CD4-positive, alpha-beta T cell treated with Interleukin-4 for 1 hour (primary cell): ENCODE measurements at places on chromosomes 7 and 10.
A peak's percentile ranks its signal among the peaks of the same experiment; 100 is the strongest.

GRCh38 chr10:52951824-52952223, 179.2 kb upstream of the MBL2 start:
- DNase-seq, result peak; percentile 28

DNA sequence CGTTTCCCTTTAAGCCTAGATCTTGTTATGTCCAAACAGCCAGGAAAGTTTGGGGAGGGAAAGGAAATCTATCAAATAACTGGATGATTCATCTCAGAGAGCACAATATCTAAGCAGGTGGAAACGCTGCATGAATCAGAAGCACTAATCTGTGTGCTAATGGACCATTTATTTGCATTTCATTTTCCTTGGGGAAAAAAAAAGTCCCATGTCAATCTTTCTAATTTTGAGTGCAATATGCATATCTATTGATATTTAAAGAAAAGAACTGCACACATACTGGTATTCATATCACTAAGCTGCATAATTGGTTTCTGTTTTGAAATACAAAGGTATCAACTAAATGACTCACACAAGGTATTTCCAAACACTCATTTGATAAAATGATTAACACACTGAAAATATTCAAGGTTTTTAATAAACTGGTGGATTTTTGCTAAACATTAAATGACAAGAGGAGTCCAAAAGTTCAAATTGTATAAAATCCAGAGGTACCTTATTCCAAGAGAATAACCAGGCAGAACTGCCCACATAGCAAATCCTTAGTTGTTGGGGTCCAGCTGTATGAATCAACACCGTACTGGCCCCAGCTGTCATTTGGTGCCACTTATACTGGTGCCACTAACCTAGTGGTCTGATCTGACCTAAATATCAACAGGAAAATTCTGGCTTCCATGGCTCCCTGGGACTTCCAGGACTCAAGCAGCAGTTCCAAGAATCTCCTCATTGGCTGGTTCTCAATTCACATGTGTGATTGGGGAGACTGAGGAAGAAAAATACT, 122.2 kb upstream of the SP4 start:
- no peak for DNase-seq

GRCh38 chr10:106401161-106401560, 763.3 kb downstream of the SORCS1 start:
- no peak for DNase-seq

GRCh38 chr10:117320050-117320665, 55.1 kb downstream of the PDZD8 start:
- peak; percentile 29 for DNase-seq

- DNase-seq, result no peak
Observed at GRCh38 chr7:49001610-49002033, 77.3 kb downstream of the CDC14C start.

DNA sequence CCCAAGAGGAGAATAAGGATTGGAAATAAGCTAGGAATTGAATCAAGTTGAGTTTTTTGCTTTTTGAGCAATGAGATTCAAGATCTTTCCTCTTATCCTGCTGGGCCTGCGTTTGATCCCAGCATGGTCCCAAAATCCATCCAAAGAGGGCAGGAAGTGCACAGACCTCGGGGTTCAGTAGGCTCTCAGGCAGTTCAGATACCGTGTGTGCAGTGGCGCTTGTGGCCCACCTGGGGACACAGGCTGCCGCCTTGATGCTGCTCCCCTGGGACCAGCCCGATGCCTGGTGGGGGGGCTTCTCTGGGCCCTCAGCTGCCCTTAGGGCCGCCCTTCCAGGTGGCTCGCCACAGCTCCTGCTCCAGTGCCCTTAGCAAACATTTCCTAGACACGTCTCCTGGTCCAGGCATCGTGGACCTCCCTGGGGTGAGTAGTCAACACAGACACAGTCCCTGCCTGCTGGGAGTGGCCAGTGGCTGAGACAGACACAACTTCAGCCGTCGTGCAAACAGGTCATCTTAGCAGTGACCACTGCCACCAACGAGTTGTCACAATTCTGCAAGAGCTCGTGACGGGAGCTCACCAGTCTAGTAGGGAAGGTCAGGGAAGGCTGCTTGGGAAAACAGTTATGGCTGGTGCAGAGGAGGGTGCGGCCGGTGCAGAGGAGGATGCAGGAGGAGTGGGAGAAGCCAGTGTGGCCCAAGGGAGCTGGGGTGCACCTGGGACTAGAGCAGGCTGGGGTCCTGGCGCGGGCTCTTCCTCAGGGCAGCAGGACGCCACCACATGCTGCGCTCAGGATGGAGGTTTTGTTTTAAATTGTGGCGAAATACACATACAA, 21.7 kb upstream of the JAKMIP3 start:
- DNase-seq, result no peak

- no peak for DNase-seq
Observed at GRCh38 chr7:25385506-25386136, 157.3 kb upstream of the NPVF start.

GRCh38 chr7:11956991-11957390, 125.0 kb upstream of the THSD7A start:
- DNase-seq, result no peak

GRCh38 chr10:93417921-93418320, 64.2 kb downstream of the MYOF start:
- DNase-seq, result no peak

DNA sequence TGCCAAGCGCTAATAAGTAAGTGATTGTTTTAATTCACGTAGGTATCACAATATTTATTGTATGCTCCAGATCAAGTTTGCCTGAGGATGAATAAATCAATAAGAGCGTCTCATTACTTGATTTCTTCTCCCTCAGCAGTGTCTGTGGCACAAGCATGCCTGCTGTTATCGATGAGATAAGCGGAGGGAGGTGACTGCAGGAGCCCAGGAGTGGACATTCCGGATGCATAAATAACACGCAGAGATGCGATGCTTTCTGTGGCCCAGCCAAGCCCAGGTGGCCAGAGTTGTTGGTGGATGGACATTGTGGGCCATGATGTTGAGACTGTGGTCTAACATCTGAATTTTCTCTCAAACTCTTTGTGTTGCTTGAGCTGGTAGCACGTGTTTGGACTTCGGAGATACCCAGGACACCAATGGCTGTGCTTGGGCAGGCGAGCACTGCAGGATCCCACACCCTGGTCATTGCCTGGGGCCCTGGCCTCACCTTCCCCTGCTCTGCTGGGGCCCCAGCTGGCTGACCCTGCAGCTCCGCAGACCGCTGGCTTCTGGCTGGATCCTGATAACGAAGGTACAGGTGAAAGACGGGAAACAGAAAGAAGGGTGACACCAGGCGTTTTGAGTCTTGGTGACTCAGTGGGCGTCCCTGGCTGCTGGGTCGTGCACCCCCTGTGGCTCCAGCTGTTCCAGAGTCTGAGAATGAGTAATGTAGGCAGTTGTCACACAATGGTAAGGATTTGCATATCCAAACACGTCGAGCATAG, 31.2 kb upstream of the MNX1 start:
- no peak for DNase-seq

- no peak for DNase-seq
Observed at GRCh38 chr7:148802101-148802493, 82.0 kb downstream of the EZH2 start.

DNA sequence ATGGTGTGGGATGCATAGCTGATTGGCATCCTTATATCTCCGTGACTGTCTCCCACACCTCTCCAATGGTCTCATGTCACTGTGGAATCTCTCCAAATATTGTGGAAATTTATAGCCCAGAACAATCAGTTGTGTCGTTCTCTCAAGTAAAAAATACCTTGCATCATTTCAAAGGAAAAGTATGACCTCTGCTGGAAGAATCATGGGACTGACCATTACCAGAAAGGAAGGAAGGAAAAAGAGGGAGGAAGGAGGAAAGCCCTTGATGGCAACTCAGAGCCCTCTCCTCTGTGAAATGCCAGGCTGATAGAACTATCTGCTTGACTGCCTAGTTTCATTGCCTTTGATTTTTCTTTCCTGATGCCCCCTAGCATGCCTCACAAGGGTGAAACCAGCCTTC, 76.3 kb downstream of the FOXI2 start:
- no peak for DNase-seq

DNA sequence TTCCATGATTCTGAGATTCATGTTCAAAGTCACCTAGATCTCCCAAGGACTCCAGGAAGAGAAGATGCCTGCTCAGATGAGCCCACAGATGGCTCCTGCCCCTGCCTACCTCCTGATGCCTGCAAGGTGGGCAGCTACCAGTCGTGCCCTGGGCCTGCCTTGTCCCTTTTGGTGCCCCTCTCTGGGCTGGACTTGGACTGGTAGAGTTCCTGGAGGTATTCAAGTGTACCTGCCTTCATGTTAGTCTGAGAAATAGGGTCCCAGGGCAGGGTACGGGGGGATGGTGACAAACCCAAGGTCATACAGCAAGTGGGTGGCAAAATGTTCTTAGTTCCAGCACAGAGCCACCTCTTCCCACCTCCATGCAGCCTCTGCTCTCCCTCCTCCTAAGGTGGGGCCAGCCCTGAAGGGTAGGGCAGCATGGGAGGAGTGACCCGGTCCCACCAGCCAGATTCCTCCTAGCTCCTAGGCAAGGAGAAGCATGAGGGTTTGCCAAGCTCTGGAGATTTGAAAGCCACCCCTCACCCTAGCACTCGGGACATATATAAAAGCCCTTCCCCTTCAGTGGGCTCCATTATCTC, 80.8 kb upstream of the UNC5B start:
- no peak for DNase-seq

DNA sequence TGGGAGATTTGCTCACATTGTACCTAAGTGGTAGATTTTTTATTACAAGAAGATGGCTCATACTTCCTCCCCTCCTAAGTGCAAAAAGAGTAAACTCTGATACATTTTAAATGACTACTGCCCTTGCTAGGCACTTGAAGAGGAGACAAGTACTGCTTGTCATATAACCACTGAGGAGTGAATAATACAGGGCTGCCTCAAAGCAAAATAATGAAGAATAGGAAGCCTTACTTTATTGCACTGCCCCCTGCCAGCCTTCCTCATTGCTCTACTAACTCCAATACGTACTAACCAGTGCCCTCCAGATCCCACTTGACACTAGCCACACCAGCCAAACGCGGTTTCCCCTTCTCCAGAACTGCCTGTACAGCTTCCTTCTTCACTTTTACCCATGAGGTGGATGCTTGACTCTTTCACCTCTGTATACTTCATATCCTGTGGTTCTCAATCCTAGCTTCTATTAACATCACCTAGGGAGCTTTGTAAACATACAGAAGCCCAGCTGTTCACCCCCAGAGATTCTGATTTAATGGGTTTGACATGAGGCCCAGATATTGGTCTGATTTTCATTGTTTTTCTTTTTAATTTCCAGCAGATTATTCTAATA, 11.7 kb upstream of the MTERF1 start:
- no peak for DNase-seq

- no peak for DNase-seq
Observed at GRCh38 chr7:153430931-153431330, 621.3 kb upstream of the DPP6 start.

DNA sequence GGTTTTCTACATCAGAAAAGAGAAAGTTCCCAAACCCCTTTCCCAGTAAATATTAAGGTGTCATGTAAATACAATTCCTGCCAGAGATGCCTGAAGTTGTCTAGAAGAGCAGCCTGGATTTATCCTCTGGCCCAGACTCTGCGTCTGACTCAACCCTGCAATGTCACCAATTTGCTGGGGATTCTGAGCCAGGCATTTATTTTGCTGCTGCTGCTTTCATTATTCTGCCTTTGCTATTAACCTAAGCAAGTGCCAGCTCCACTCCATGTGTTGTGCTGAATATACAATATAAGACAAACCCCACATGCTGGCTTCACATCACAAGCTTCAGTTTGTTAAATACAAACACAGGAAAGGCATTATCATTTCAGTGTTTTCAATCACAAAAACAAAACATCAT, 59.1 kb downstream of the ELAPOR2 start:
- DNase-seq, result no peak

DNA sequence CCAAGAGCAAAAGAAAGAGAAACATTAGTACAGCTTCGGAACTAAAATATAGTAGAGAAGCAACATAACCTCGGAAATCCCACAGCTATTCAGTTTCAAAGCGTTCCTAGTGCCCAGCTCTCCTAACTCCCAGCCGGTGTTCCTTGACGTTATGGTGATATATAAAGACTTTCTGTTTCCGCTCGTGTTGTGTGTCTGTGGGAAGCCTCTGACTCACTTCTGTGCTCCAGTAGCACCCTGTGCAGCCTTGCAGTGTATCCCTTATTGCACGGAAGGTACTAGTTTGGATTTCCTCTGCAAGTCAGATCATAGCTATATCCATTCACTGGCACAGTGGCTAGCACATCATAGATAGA, 535 bp downstream of the ASAH2B start:
- peak; percentile 14 for DNase-seq
